RWPE1 (cell line): ENCODE measurements at places on chromosomes 3 and 15.

GRCh38 chr3:149435996-149436885, 38.3 kb upstream of the TM4SF4 start:
- no peak for DNase-seq

GRCh38 chr15:91706322-91707032, 147.0 kb upstream of the SLCO3A1 start:
- peak; percentile 64 for DNase-seq

- DNase-seq = no peak
Measured at GRCh38 chr3:8500989-8501370, 643 bp upstream of the LMCD1 start.

- no peak for DNase-seq
Measured at GRCh38 chr3:186246941-186247340, 115.1 kb downstream of the DGKG start.

GRCh38 chr3:113585720-113586119, 53.4 kb downstream of the SIDT1 start:
- DNase-seq = no peak
